T-helper 17 cell (primary cell): ENCODE measurements at places on chromosomes 7 and 10.

DNA sequence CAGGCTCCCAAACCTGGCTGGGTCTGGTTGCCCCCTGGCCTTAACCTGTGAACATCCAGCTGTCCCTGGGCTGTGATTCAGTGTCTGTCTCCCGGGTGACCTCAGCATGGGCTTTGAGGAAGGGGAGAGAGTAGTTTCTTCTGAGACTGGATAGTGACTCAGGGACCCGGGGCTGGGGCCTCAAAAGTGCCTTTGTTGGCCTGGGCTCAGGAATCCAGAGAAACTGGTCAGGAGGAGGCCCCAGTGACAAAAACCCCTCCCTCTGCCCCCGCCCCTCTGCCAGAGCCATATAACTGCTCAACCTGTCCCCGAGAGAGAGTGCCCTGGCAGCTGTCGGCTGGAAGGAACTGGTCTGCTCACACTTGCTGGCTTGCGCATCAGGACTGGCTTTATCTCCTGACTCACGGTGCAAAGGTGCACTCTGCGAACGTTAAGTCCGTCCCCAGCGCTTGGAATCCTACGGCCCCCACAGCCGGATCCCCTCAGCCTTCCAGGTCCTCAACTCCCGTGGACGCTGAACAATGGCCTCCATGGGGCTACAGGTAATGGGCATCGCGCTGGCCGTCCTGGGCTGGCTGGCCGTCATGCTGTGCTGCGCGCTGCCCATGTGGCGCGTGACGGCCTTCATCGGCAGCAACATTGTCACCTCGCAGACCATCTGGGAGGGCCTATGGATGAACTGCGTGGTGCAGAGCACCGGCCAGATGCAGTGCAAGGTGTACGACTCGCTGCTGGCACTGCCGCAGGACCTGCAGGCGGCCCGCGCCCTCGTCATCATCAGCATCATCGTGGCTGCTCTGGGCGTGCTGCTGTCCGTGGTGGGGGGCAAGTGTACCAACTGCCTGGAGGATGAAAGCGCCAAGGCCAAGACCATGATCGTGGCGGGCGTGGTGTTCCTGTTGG, at the start of gene CLDN4:
Gene CLDN4 (plus strand): TSS at position 316 of the 903 bp plus-strand sequence. CDS start 206 bp downstream, at position 522.
- DNase-seq = no peak

- no peak for DNase-seq
Observed at GRCh38 chr7:101564778-101565211, 64.3 kb downstream of the MYL10 start.

- DNase-seq = no peak
Observed at GRCh38 chr7:107234436-107234835, 65.6 kb downstream of the HBP1 start.

DNA sequence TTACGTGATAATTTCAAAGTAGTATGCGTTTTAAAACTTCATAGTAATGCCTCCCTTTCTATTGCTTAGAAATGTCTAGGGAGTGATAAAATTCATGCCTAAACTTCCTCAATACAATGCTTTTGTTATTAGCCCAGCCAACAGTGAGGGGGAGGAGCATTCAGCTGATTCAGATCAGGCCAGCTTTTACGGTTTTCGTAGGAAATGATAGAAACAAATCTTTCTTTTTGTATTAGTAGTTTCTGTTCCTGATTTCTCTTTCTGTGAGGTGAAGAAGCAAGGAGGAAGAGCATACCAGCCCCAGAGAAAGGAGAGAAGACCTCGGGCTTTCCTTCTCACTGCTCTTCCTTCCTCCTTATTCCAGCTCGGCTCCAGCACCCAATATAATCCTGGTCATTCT, 35.2 kb upstream of the ITPRID1 start:
- no peak for DNase-seq

DNA sequence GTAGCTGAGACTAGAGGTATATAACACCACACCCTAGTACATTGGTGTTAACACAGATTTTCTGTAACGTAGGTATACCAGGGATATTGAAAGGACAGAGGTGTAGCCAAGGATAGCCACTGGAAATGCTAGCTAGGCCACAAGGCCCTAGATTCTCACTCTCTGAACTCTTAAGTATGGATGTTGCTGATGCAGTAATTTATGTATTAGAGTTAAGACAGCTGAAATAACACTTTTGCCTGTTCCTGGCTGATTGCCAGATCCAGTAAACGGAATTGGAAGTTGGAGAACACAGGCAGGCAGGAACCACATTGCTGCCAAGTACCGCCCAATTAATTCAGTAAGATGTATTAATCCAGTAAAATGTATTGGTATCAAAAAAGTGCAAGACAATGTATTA, 1.8 kb downstream of the CALU start:
- no peak for DNase-seq

DNA sequence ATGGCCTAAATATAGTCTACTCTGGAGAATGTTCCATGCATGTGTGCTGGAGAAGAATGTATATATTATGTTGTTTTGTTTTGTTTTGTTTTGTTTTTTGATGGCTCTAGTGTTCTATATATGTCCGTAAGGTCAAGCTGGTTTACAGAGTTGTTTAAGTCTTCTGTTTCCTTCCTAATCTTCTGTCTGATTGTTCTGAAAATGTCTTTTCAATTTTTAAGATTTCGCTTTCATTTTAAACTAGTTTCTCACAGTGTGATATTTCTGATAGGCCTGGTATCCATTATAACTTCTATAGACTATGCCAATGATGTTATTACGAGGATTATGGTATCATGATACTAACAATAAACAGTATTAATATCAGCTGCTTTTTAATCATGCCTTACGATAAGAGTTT, 1126.3 kb upstream of the SORCS1 start:
- no peak for DNase-seq

DNA sequence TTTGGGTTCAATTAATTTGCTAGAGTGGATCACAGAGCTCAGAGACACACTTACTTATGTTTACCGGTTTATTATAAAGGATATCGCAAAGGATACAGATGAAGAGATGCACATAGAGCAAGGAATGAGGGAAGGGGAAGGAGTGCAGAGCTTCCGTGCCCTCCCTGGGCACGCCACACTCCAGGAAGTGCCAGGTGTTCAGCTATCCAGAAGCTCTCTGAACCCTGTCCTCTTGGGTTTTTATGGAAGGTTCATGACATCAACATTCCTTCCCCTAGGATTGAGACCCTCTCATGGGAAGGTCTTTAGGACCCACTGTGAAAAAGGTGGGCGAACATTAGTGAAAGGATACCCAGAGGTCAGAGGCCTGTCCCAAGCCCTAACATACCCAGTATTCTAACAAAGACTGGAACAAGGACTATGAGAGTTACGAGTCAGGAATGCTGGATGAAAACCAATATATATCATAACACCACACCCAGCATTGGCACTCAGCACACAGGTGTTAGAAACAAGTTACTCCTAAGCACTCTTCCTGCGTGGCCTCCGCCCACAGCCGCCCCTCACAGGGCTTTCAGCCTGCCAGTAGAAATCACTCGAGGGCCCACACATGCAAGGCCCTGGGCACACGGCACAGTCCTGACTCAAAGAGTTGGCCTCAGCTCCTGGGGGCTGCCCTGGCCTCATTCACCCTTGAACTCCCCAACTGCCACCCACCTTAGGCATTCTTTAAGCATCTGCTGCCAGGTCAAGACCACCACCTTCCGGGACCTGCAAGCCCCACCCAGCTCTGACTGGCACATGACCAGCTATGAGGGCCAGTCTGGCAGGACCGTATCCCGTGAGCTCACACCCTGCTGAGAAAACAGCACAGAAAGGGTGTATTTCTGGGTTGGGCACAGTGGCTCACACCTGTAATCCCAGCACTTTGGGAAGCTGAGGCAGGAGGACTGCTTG, 5.6 kb upstream of the AIFM2 start:
- DNase-seq = no peak

DNA sequence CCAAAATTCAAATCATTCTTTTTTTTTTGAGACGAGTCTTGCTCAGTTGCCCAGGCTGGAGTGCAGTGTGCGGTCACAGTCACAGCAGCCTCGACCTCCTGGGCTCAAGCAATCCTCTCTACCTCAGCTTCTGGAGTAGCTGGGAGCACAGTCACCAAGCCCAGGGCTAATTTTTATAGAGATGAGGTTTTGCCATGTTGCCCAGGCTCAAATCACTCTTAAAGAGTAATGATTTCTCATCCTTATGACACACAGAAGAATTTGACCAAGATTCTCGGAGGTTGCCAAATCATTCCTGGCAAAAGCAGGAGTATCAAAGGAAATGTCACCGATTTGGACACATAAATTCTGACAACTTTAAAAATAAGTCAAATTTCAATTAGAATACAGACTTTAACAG, 39.1 kb downstream of the SIRT1 start:
- no peak for DNase-seq

DNA sequence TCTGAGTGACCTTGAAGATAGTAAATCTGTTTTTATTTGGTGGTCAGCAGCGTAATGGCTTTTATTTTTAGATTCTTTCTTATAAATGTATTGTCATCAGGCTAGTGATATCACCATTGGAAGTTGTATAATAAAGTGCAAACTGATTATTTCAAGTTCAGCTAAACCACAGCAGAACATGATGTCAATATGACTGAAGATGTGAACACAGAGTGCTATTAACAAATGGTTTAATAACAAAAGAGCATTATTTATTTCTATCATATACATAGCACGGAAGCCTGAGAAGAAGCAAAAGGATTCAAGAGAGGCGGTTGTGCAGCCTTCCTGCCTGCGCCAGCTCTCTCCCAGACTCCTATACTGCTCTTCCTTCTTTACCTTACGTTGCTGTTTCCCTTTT, 142.7 kb downstream of the SDK1 start:
- no peak for DNase-seq

DNA sequence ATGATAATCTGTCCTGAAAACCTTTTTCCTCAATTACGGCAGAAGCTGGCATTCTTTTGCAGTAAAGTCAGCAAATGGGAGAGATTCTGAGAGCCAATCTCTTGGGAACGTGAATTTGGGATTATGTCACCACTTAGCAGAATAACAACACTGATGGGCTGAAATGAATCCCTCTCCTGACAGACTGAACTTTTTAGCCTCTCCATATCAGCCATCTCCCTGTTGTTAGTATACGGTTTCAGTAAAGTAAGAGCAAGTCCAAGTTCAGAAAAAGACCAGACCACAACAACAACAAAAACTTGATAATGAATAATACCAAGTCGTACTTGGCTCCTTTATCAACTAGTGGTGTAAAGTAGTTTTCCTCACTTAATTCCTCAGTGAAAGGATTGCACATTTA, 1048.8 kb downstream of the GATA3 start:
- no peak for DNase-seq

- no peak for DNase-seq
Observed at GRCh38 chr10:78696791-78697395, 371.9 kb upstream of the ZMIZ1 start.

GRCh38 chr10:49296382-49296781, 2.6 kb upstream of the C10orf71 start:
- DNase-seq = no peak

GRCh38 chr7:107045195-107045960, 873 bp downstream of the PRKAR2B start:
- no peak for DNase-seq

- DNase-seq = no peak
Observed at GRCh38 chr10:94005050-94005449, 11.3 kb downstream of the PLCE1 start.

DNA sequence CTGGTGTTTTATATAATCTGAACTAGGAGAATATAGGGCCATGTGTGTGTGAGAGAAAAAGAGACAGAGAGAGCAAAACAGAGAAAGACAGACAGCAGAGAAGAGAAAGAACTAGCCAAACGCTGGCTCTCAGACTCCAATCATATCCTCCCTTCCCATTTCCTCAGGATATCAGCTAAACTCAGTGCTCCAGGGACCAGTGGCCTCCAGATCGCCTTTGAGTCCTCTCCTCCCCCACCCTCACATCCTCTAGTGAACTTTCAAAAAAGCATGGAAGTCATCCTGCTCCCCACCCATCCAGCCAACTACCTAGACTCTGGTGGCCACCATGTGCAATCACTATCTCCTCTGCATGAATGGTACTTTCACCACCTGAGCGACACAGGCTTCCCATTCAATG, 386.1 kb upstream of the NPVF start:
- no peak for DNase-seq

GRCh38 chr7:144529269-144529926, 125.9 kb upstream of the NOBOX start:
- DNase-seq = no peak

- no peak for DNase-seq
Observed at GRCh38 chr7:87317691-87318245, 27.7 kb upstream of the CROT start.

DNA sequence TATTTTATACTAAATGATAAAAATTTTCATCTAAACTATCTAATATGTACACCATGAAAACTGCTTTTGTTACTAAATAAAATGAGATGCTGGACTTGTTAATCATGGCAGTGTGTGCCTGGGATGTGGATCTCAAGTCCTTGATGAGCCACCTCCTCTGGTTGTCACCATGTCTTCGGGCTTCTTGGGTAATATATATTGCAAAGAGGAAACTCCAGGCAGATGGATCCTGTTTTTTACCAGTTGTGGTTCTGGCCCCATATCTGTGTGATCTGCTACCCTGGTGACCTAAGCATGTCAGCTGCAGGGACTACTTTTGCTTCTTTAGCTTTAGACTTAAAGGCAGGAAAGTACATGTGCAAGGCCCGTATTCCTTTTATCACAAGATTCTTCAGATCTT, 46.2 kb downstream of the TMEM60 start:
- no peak for DNase-seq

DNA sequence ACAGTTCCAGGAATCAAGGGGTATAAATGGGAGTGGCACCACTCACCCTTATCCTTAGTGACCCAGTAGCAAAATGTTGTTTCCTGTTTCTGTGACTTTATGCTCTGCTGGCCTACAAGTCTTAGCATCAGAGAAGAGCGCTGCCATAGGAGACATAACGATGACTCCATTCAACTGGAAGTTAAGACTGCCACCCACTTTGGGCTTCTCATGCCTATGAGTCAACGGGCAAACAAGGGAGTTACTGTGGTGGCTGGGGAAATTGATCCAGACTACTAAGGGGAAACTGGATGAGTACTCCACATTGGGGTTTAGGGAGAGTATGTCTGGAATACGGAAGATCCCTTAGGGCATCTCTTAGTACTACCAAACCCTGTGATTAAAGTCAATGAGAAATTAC, 40.6 kb upstream of the PIK3CG start:
- no peak for DNase-seq

GRCh38 chr10:70271996-70272924, 11.5 kb downstream of the NPFFR1 start:
- no peak for DNase-seq

GRCh38 chr7:25820432-25821040, 331.5 kb upstream of the NFE2L3 start:
- no peak for DNase-seq

GRCh38 chr7:85160223-85160622, 26.6 kb downstream of the SEMA3D start:
- DNase-seq = no peak

- DNase-seq = no peak
Observed at GRCh38 chr7:81430150-81430549, 339.7 kb downstream of the HGF start.

DNA sequence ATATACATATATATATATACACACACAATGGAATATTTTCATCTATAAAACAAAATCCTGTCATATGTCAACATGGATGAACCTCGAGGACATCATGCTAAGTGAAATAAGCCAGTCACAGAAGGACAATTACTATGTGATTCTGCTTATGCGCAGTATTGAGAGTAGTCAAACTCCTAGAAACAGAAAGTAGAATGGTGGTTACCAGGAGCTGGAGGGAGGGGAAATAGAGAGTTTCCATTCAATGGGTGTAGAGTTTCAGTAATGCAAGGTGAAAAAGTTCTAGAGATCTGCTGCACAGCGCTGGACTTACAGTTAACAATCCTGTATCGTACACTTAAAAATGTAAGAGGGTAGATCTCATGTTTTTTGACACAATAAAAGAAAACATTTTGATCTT, 181.9 kb downstream of the CDCA7L start:
- no peak for DNase-seq

GRCh38 chr7:25727446-25727845, 424.6 kb upstream of the NFE2L3 start:
- DNase-seq = no peak
